Endothelial cell (in vitro differentiated cells): ENCODE measurements at places on chromosomes 16 and 17.
A peak's percentile ranks its signal among the peaks of the same experiment; 100 is the strongest.

DNA sequence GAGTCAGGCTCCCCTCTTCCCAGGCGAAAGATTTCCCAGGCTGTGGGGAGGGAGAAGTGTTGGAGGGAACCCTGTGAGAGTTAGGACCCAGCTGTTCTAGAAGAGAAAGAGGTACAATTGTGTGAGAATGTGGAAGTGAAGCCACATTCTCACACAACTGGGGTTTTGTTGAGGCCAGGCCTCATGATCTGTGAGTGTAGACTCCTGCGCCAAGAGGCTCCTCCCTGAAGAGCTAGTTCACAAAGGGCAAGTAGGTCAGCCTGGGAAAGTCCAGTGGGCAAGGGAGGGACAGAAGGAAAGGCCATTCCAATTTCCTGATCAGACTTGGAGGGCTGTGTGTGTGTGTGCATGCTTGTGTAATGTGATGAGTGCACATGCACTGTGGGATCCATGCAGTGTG, 15.2 kb downstream of the CD300LF start:
- no peak for DNase-seq

DNA sequence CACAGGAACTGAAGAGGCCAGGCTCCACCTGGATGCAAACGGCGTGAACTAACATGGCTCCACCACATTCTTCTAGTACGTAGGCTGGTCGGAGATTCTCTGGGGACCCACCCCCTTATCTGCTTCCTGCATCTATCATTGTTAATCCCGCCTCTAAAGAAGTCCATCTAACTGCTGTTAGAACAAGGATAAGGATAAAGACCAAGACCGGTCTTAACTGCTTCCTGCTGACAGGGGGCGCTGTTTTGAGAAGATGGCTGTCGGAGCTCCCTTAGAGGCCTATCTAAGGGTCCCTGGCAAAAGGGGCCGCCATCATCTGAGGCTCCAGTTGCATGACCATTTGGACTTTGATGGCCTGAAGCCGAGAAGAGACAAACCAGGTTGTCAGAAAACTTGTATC, 25.8 kb upstream of the TNFSF12 start:
- DNase-seq, result no peak

DNA sequence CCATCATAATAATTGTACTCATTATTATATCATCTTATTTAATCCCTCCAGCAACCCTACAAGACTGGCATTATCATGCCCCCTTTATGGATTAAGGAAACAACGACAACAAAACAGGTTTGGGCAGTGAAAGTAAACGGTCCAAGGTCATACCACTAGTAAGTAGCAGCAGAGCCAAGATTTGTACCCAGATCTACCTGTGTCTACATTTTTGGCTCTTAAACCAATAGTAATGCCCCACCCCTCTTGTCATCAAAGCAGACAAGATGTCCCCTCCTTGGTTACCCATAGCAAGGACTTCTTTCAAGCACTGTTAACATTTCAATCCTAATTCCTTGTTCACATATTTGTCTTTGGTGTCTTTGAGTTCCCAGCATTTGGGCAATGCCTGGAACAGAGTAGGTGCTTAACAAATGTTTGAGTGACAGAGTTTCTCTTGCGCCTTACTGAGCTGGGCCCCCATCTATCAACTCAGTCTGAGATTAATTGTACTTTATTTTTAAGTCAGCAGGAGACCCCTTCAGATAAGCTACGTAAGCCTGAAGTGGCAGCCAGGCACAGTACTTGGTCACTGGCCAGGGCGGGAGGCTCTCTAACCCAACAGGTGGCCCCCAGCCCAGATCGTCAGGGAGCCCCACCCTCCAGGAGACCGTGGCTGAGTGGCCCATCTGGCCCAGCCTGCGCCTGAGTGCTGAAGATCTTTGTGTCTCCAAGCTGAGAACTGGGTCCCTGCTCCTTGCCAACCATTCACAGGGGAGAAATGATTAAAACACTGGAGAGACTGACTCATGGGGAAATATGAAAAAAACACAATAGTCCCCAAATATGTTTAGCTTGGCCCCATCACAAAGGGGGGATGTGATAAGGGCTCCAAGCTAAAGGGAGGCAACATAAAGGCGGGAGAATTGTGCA, 75.8 kb downstream of the AXIN2 start:
- DNase-seq, result no peak

DNA sequence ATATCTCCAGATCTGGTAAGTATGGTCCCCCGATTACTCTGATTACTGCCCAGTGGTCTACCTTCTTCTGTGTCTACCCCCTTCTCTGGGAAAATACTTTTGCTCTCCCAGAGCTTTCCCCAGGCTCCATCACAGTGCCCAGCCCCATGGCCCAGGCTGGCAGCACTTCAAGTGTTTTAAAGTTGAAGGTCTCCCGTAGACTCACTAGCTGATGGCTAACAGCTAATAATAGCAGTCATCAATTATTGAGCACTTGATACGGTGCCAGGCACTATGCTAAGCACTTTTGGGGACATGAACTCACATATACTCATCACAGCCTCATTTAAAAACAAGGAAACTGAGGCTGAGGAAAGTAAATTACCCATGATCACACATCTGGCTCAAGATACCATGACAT, 33.4 kb downstream of the DCUN1D3 start:
- DNase-seq, result no peak

DNA sequence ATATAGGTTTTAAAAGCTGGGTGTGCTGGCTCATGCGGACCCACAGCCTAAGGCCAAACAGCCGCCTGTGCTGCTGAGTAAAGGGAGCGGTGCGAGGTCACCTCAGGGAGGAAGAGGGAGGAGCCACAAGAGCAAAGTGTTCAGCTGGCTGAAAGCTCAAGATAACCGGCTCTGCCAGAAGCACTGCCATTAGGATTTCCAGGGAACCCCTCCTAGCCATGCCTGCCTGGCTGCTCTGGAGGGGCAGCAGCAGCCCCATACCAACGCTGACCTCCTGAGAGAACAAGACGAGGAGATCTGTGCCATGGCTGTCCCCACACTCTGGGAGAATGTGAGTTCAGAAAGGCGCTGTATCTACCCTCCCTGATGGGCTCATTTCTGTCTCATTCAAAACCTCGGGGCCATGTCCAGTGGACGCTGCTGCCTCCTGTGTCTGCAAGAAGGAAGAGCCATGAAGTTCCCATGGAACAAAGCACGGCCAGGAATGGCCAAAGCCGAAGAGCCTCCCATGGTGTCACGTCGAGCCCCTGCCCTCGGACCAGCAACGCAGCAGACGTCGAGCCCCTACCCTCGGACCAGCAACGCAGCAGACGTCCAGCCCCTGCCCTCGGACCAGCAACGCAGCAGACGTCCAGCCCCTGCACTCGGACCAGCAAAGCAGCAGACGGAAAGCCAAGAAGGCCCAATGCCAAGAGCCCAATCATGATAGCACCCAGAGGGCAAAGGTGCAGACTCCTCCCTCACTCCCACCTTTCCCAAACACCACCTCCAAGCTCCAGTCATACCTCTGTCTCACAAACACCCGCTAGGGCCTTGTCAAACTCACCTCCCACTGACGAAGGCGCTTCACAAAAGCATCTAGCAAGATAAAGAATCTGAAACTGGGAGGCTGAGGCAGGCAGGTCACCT, 107.0 kb downstream of the ANKRD11 start:
- peak; percentile 37 for DNase-seq

- DNase-seq, result no peak
These were observed 67.5 kb downstream of the NT5M start for GRCh38 chr17:17370711-17371110.

GRCh38 chr17:72141336-72141735, 20.5 kb downstream of the SOX9 start:
- no peak for DNase-seq

DNA sequence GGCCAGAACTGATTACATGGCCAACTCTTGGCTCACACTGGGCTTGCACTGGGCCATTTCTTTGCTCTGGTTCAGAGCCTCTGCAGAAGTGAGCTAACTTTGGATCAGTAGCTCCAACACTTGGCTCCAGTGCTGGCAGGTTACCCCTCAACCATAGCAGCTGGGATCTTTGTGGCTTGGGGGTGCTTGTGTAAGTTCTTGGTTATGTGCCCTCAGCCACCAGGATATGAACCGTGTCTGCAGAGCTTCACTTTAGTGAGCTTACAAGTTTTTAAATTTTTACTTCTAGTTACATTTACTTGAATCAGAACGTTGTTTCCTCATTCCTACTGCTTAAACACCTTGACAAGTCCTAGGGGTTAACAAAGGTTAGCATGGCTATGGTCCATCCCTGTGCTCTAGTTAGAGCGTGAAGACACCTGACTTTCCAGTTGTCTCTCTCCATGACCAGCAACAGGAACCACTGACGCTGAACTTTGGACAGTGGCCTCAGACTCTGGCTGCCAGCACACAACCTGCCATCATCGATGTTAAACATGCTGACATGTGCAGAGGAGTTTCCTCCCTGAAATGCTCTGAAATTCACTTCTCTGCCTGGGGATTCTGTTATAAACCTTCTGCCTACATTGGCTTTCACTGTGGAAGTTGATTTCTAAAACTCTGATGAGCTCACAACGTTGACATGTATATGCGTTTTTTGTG, 4.1 kb downstream of the PDF start:
- DNase-seq, result no peak

DNA sequence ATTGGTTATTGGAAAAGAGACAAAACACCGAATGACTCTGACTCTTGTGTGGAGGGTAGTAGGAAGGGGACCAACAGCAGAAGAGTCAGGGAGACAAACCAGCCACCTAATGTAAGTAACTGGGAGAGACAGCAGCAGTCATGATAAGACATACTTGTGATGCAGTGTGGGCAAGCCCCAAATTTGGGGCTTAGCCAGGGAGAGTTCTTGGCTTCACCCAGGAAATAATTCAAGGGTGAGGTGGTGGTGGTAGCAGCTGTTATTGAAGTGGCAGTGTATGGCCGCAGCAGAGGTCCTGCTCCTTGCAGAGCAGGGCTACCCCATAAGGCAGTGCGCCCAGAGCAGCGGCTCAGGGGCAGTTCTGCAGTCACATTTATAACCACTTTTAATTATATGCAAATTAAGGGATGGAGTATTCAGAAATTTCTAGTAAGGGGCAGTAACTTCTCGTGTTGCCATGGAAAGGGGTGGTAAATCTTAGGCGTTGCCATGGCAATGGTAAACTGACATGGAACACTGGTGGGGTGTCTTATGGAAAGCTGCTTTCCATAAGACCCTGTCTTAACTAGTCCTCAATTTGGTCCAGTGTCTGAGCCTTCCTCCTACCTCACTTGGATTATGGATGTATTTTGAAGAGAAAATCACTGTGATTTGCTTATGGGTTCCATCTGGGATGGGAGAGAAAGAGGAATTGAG, 317.1 kb downstream of the PHKB start:
- no peak for DNase-seq

DNA sequence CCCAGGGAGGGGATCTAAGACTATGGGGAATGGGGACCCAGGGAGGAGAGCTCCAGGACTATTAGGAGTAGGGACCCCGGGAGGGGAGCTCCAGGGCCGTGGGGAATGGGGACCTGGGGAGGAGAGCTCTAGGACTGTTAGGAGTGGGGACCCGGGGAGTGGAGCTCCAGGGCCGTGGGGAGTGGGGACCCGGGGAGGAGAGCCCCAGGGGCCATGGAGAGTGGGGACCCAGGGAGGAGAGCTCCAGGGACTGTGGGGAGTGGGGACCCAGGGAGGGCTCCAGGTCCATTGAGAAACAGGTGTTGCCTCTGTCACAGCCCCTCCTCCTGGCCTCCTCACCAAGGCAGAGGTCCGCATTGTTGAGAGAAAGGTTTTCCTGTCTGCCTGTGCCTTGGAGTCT, 16.0 kb downstream of the MPRIP start:
- DNase-seq, result no peak

GRCh38 chr16:14400285-14400977, 229.6 kb downstream of the PARN start:
- no peak for DNase-seq

GRCh38 chr17:56739376-56739775, 94.3 kb downstream of the C17orf67 start:
- DNase-seq, result no peak

DNA sequence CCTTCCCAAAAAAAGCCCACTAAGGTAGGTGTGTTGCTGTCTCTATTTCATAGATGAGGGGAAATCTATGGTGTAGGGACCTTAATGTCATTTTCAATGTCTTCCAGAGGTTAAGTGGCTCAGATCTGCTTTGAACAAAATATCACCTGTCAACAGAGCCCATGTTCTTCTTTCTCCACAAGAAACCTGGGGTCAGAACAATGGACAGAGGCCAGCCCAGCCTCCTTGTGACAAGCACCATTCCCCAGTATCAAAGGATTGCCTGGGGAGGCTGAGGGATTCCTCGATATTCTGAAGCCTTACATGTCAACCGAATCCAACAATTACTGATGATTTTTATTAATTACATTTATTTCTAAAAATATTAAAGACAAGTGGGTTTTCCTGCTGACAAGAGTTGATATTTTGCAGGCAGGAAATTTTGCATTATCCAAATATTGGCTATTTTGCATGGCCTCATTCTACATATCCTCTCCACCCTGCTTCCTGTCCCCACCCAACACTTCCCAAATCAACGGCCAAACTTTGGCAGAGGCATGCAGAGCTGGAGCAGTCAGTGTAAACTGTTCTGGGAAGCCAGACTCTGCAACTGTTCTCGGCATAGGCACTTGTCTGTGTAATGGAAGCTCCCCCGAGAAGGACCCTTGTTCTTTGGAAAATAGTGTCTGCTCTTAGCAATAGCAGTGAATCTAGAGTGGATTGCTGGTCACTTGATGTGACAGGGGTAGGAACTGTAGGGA, 281.5 kb downstream of the HS3ST3A1 start:
- no peak for DNase-seq
